Left lung (tissue), 14 donors: ENCODE measurements at places on chromosomes 16 and 17. TPM values are rescaled to one million over a fixed set of nuclear protein-coding genes. Genes with fewer than 3 reads are reported as not detected.

Gene CA5A
- 0.09 TPM for total RNA-seq

Gene MAPT
- 1.9 TPM for total RNA-seq

Gene LRRC37A
- 1.7 TPM for total RNA-seq

Gene NAA60
- total RNA-seq: 49.4 TPM

Gene SPNS2
- total RNA-seq: 36.7 TPM

Gene ACAP1
- total RNA-seq: 9.9 TPM

Gene UNC13D
- 91.4 TPM for total RNA-seq

Gene KRT14
- not detected for total RNA-seq

Gene MYLK3
- 1.2 TPM for total RNA-seq

GRCh38 chr16:66493490-66494401 is 56.2 kb downstream of the TK2 start:
- no peak for DNase-seq

GRCh38 chr17:57593739-57594462 is 151.2 kb downstream of the CCDC182 start:
- no peak for DNase-seq

- no peak for DNase-seq
These were observed 14.4 kb upstream of the PLD6 start for GRCh38 chr17:17220529-17220928.

DNA sequence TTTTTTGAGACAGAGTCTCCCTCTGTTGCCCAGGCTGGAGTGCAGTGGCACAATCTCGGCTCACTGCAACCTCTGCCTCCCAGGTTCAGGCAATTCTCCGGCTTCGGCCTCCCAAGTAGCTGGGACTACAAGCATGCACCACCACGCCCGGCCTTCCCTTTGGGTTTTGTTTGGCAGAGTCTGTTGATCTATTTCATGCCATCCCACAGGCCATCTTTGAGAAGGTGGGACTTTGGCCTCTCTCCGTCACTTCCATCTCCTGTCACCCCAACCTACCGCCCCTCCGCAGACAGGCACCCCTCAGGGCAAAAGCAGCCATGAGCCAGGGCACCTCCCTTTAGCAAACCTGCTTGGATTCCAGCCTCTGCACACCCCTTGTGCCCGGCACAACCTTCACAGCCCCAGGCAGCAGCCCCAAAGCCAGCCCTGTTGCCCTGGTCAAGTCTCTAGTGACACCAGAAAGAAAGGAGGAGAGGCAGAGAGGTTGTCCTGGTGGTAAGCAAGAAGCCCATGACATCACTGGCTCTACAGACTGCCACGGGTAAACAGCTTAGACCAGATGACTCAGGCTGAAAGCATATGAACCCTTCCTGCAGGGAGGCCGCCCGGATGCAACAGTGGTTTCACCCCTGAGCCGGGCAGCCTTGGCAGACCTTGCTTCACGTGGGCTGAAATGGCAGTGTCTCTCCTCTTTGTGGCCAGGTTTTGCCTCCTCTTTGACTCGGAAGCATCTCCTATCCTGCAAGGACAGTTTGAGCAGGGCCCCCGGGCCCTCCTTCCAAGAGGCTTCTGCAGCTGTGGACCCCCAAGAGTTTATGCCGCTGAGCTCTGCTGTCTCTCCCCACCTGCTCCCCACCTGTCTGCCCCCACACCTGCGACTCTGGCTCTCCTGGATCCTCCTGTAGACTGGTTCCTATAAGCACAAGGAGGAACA is 8.1 kb upstream of the TIMP2 start:
- peak; percentile 78 for DNase-seq

DNA sequence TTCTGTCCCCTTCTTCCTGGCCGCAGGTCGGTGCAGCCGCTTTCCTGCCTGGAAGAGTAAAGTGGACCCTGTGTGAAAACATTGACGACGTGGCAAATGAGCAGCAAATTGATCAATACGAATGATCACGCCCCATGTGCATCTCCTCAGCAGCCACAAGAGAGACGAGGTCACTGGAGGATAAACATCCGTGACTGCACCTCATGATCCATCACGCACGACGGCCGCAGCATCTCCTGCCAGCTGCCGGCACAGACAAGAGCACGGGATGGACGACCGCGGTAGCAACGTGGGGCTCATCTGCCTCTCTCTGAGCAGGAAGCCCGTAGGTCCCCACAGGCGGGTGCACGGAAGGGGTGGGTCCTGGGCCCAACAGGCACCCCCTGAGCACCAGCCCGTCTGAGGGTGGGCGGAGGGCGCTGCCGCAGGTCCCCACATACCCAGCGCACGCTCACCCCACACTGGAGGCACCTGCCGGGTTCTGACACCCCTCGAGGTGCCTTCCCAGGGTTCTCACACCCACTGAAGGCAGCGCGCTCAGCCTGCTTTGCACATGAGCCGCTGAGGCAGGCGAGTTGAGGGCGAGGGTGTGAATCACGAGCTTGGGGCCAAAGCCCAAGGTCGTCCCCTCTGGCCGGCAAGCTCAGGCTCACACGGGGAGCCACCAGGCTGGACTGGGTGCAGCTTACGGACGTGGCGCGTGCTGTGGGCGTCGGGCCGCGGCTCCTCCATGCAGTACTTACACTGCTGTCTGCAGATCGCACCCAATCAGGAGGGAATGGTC is 12.3 kb upstream of the CDH15 start:
- no peak for DNase-seq

DNA sequence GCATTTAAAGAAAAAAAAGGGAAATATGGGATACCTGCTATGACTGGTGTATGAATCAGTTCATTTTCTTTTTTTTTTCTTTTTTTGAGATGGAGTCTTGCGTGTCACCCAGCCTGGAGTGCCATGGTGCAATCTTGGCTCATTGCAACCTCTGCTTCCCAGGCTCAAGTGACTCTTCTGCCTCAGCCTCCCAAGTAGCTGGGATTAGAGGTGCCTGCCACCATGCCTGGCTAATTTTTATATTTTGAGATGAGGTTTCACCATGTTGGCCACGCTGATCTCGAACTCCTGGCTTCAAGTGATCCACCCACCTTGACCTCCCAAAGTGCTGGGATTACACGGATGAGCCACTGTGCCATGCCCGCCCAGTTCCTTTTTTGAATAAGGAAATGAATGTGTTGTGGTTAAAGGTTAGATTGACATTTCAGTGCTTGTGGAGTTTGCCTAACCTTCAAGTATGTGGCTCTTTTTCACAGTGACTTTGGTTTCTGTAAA is 7.7 kb downstream of the HAPSTR1 start:
- DNase-seq: no peak

DNA sequence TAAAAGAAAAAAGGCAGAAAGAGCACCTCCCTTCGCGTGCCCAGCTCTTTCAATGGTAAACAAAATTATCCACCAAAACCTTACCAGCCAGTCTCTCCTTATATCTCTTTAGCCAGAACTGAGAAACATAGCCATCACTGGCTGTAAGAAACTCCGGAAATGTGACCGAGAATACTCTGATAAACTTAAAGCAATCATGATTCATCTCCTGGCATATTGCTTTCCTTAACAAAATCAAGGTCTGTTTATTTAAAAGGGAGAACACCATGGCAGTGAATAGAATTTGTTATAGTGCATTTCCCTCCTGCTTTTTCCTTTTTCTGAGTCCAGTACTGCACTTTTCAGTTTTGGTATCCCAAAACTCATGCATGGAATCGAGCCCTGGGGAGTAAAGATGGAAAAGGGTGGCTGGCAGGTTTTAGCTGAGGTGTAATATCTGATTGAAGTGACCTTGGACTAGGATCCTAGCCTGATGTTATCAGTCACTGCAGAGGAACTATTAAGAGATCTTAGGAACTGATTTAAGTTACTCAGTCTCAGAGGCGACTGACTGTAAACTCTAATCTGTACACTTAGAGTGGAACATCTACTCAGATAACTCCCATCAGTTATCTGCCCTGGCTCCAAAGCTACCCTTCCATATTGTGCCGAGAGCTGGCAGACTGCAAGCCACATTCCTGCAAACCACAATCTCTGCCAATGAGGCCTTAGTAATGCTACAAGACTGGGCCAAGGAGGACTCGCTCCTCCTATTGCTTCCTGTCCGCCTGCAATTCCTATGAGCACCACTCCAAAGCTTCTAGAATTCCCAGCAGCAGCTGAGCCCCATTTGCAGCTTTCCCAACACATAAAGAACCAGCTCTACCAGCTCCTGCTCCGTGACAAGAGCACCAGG is 7.4 kb upstream of the COX10 start:
- DNase-seq: no peak

DNA sequence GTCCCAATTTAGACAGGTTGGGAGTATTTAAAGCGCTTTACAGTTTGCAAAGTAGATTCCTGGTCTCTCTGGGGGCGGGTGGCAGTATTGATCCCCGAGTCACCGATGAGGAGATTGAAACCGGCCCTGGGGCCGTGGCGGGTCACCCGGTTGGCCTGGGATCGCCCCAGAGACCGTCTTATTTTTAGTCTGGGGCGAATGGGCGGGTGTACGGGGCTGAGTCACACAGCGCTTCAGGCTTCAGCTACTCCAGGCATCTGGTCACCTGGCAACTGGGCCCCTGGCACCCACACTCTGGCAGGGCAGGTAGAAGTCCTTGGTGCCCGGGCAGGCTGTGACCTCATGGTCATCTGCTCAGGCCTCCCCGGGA is 669 bp downstream of the MIEF2 start:
- peak; percentile 90 for DNase-seq

DNA sequence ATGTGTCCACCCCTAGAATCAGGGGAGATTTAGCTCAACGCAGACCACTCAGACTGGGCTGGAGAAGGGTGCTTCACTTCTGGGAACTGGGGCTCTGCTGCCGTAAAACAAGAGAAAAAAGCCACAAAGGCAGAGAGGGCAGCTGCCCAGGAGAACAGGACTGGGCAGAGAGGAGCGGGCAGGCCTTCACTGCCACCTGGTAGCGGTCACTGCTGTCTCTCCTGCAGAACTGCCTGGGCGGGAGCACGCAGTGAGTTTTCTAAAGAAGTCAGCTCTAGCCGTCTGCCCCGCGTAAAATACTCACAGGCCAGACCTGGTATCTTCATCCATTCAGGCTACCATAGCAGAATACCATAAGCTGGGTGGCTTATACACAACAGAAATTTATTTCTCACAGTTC is 103.8 kb downstream of the AMFR start:
- DNase-seq: no peak

DNA sequence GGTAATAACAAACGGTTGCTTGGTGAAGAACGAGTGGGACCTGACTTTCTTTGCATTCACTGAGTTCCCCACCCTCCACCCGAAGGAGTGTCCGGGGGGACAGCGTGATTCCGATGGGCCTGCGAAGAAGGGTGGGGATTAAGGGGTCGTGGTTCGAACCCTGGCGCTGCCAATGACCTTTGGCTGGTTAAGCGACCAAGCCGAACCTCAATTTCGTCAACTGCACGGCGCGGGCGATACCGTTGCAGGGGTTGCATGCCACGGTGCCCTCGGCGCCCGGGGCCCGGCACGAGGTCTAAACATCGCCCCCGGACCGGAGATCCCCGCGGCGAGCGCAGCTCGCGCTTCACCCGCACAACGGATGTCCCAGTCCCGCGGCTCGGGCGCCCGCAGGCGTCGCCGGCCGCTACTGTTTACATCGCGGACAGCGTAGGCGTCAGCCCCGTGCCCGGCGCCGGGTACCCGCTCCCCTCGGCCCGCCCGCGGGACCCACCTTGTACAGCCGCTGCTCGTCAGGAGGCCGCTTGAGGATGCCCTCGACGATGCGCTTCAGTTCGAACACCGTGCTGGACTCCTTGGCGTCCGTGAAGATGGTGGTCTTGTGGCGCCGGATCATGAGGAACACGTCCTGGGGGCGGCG is 460 bp downstream of the ELOB start:
- no peak for DNase-seq

GRCh38 chr16:68778551-68779231 is 41.6 kb downstream of the CDH1 start:
- DNase-seq: peak; percentile 52

GRCh38 chr16:85245307-85246172 is 133.3 kb upstream of the CIBAR2 start:
- peak; percentile 58 for DNase-seq

- DNase-seq: no peak
These were observed 17.2 kb downstream of the C16orf86 start for GRCh38 chr16:67683767-67684166.

GRCh38 chr16:11155284-11155806 is 100.7 kb downstream of the SOCS1 start:
- DNase-seq: peak; percentile 27

DNA sequence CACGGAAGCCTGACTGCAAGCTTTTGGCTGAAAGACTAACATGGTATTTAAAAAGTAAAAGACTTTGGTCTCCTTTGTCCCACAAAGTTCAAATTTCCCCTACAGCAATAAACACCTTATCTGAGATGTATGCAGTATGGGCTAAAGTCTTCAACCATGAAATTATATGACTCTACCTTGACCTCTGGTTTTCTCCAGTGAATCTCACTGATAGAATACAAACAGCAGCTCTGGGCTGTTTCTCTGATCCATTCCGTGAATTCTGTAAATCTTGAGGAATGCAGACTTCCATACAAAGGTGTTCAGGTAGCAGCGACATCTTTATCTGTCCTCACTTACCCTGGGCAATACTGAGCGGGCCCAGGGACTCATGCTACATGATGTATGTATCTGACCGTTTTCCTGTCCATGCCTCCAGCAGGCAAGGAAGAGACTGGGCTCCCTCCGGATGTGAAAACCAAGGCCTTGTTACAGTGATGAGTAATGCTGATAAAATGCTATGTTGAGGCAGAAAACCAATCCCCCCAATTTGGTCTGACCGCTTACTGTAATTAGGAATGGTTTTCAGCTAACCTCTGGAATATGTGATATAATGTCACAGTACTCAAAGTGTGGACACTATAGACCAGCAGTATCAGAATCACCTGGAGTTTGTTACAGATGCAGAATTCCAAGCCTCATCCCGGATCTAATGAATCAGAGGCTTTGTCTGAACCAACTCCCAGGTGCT is 589.8 kb downstream of the HS3ST4 start:
- DNase-seq: no peak

DNA sequence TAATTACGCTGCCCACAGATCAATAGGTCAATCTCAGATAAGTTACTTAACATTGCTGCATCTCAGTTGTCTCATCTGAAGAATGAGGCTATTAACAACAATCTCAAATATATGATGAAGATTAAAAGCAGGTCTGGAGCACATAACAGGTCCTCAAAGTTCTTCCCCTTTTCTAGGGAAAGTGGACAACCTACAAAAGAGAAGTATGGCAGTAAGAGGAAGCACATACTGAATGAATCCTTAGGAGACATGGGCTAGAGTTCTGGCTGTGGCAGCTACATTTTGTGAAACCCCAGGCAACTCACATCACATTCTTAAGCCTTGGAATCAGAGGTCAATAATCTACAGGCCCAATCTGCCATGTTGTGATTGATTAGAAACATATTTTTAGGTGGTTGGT is 180.6 kb downstream of the PCTP start:
- no peak for DNase-seq

DNA sequence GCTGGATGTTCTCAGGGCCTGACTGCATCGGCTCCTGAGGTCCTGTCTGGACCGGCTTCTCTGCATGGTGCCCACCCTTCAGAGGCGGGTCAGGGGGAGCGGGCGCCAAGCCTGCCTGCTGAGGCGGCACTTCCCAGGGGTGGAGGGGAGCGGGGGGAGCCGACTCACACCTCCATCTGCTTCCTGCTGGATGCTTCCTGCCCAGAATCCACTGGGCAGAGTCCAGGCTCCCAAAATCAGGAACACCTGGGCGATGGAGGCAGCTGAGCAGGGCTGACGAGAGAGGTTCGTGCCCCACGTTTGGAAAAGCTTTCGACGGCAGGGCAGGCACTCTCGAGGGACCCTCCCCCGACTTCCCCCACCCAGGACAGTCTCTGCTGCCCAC is 42.2 kb downstream of the TIMM22 start:
- peak; percentile 75 for DNase-seq
